ENCODE measurements at places on chromosomes 13 and 19.

- no peak for DNase-seq
Observed at GRCh38 chr13:39385154-39385553, 217.8 kb downstream of the LHFPL6 start.

- no peak for DNase-seq
Observed at GRCh38 chr13:86792153-86792651, 879.0 kb upstream of the SLITRK5 start.

DNA sequence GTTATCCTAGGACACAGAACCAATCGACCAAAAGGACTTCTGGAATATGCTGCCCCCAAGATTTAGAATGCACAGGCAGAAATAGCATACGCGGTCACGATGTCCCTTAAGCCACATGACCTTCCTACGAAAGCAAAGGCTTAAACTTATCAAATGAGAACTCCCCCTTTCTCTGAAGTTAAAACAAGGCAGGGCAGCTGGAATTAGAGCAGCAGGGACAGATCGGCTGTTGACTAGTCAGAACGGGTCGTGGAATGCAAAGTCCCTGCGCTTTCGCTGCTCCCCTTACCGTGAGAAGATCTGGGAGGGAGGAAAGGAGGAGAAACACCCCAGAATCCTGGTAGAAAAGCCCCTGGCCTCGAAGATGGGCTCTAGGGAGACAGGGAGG, 799 bp upstream of the USPL1 start:
- DNase-seq: no peak

DNA sequence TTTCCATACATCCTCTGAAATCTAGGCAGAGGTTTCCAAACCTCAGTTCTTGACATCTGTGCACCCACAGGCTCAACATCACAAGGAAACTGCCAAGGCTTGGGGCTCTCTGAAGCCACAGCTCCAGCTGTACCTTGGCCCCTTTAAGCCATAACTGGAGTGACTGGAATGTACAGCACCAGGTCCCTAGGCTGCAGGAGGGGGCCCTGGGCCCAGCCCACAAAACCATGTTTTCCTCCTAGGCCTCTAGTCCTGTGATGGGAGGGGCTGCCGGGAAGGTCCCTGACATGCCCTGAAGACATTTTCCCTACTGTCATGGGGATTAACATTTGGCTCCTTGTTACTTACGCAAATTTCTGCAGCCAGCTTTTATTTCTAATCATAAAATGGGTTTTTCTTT, 1093.0 kb upstream of the PCDH9 start:
- no peak for DNase-seq

- no peak for DNase-seq
Observed at GRCh38 chr19:51131780-51132680, 7.3 kb downstream of the SIGLEC9 start.

DNA sequence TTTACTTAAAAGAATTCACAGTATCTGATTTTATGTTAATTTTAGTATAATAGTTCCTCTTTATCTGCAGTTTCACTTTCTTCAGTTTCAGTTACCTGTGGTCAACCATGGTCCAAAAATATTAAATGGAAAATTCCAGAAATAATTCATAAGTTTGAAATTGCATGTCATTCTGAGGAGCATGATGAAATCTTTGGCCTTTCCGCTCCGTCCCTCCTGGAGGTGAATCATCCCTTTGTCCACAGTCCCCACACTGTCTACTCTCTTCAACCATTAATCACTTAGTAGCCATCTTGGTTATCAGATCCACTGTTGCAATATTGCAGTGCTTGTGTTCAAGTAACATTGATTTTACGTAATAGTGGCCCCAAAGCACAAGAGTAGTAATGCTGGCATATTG, 26.9 kb downstream of the SLITRK6 start:
- DNase-seq: no peak

GRCh38 chr19:2824129-2824528, 4.5 kb downstream of the ZNF554 start:
- DNase-seq: no peak

DNA sequence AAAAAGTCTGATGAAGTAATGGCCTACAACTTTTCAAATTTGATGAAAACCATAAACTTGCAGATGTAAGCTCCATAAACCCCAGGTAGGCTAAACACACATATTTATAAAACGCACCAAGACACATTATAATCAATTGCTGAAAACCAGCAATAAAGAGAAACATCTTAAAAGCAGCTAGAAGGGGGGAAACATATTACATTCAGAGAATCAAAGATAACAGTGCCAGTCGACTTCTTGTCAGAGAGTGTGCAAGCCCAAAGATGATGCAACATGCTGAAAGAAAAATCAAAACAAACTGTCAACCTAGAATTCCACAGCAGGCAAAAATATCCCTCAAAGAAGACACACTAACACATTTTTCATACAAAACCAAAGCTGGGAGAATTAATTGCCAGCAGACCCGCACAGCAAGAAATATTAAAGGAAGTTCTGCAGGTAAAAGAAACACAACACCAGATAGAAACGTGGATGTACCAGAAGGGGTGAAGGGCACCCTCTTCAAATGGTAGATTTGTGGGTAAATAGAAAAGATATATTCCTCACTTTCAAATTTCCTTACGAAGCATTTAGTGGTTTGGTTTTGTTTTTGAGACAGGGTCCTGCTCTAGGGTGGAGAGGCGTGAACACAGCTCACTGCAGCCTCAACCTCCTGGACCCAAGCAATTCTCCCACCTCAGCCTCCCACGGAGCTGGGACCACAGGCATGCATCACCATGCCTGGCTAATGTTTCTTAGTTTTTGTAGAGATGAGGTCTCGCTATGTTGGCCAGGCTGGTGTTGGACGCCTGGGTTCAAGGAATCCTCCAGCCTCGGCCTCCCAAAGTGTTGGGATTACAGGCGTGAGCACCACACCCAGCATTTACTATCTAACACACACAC, 16.5 kb upstream of the ATP1A3 start:
- DNase-seq: no peak

DNA sequence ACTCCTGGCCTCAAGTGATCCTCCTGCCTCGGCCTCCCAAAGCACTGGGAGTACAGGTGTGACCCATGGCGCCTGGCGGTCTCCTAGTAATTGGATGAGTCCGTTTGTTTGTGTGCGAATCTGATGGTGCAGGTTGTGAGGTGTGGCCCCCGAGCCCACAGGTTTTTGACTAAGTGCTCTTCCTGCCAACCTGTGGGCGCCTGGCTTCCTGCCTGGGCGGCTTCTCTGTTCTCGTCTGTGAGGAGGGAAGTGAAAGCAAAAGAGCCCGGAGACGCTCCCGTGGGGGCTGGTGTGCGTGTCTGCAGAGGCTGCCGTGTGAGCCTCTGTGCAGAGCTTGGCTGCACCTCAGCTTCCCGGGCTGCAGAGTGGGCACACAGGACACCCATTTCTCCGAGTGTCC, 10.0 kb downstream of the ARHGAP45 start:
- peak; percentile 84 for DNase-seq

GRCh38 chr19:1729568-1729925, 23.8 kb upstream of the ONECUT3 start:
- no peak for DNase-seq

DNA sequence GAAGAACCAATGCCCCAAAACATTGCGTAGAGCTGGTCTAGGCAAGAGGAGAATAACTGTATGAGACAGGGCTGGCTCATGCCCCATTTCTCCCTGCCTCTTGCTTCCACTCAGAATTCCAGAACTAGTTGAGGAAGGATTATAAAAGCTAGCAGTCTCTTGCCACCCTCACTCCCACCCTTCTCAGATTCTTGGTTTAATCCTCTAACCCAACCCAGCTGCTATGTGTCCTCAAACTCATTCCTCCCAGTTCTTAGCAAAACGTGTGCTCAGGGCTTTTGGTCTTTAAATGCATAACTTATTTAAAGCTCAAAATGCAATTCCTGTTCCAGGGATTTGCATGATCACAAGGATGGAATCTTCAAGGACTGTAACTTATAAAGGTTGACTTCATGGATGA, 466.3 kb downstream of the COG6 start:
- DNase-seq: no peak

- no peak for DNase-seq
Observed at GRCh38 chr13:45615501-45616101, at the start of gene ERICH6B. ERICH6B (minus strand) TSS chr13:45615739; CDS start chr13:45597005, 18,734 bp downstream.

- no peak for DNase-seq
Observed at GRCh38 chr19:42512130-42512636, 16.1 kb downstream of the CEACAM1 start.

DNA sequence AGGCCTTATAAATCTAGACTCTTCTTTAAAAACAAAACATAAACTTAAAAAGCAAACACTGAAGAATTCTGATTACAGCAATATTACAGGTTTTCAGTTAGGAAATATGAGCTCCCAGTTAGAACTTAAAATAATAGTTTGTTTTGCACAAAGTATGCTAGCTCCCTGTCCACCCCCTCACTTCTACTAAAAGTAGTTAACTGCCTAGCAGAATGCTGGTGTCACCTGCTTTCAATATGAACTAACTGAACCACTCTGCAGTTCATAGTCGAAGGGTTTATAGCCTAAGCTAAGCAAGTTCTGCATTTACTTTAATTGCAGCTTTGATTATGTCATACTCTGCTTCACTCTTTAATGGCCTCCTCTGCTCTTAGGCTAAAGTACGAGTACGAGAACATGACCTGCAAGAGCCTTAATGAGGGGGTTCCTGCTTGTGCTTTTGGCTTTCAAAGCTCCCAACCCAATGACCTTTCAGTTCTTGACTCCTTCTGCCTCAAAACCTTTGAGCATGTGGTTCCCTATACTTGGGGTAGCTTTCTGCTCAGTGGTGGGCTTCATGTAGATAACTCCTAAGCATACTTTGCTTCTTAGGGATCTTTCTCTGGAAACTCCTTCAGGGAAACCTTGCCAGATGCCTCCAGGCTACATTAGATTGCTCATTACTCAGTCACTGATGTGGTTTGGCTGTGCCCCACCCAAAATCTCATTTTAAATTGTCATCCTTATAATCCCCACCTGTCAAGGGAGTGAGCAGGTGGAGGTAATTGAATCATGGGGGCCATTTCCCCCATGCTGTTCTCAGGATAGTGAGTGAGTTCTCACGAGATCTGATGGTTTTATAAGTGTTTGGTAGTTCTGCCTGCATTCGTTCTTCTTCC, 278.9 kb upstream of the ARGLU1 start:
- DNase-seq: no peak

- no peak for DNase-seq
Observed at GRCh38 chr19:3189702-3190469, 4.2 kb downstream of the NCLN start.

- DNase-seq: no peak
Observed at GRCh38 chr13:71621174-71622124, 245.6 kb downstream of the DACH1 start.

- DNase-seq: peak; percentile 83
Observed at GRCh38 chr13:46052319-46053161, at the start of gene ZC3H13. ZC3H13 (minus strand) TSS chr13:46052746; CDS start chr13:46045507, 7,239 bp downstream.

Measured in stimulated activated CD4-positive, alpha-beta T cell treated with anti-CD3 and anti-CD28 coated beads, Interleukin-15, amount 100 ng/mL, for 1 hour (primary cell).